Karpas-422 (cell line): ENCODE measurements at places on chromosomes 13 and 19. TPM values are rescaled to one million over a fixed set of nuclear protein-coding genes. Genes with fewer than 3 reads are reported as not detected.

GRCh38 chr13:106104281-106104901 lies 431.1 kb downstream of the EFNB2 start:
- no peak for DNase-seq

DNA sequence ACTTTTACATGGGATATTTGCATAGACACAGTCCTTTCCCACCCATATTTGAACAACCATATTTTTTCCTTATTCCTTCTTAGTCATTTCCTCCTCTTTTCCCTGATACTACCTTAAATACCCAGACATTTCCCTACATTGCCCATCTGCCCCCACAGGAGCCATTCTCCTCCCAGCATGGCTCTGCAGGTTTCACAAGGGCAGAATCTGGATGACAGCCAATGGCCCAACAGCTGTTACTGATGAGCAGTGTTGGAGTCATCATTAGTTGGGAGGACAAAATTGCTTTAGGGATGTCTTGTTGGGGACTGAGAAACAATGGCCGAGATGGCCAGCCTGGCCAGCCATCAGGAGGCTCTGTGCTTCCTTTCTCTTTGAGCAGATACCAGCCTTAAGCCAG lies 209.5 kb downstream of the KLF5 start:
- DNase-seq = no peak

DNA sequence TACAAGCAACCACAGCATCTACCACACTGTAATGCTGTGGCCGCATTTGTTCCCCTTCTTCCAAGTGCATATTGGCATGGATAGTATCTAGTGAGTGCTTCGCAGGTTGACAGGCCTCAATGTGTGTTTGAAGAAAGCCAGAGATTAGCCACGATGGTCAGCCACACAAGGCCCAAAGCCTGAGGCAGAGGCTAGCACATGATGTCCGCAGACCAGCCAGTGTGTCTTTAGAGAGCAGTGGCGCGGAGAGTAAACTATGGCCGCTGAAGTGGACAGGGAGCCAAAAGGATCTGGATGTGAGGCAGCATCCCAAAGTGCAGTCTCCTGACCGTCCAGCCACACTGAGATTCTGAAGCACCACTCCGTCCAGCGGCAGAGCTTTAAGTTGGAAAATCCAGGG lies 36.0 kb downstream of the BRD4 start:
- DNase-seq = no peak

DNA sequence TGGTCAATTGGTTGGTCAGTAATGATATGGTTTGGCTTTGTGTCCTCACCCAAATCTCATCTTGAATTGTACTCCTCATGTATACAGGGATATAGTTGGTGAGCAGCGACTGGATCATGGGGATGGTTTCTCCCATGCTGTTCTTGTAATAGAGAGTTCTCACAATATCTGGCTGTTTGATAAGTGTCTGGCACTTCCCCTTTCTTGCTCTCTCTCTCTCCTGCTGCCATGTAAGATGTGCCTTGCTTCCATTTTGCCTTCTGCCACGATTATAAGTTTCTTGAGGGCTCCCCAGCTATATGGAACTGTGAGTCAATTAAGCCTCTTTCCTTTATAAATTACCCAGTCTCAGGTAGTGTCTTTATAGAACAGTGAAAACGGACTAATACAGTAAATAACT lies 120.7 kb downstream of the TRPC4 start:
- DNase-seq = no peak

GRCh38 chr19:37966211-37966661 lies 59.2 kb downstream of the SIPA1L3 start:
- no peak for DNase-seq

- no peak for DNase-seq
Measured at GRCh38 chr13:99991013-99991827, 9.6 kb downstream of the ZIC2 start.

- DNase-seq = no peak
Measured at GRCh38 chr13:106990594-106990993, 422.7 kb upstream of the ARGLU1 start.

Gene ZNF615
- 9.6 and 11.8 TPM in 2 replicates for total RNA-seq

Gene ZNF419
- 4.2 and 5.1 TPM in 2 replicates for total RNA-seq
